ENCODE measurements at places on chromosomes 2 and 18.

GRCh38 chr2:5740053-5740452, 47.9 kb downstream of the SOX11 start:
- no peak for DNase-seq

DNA sequence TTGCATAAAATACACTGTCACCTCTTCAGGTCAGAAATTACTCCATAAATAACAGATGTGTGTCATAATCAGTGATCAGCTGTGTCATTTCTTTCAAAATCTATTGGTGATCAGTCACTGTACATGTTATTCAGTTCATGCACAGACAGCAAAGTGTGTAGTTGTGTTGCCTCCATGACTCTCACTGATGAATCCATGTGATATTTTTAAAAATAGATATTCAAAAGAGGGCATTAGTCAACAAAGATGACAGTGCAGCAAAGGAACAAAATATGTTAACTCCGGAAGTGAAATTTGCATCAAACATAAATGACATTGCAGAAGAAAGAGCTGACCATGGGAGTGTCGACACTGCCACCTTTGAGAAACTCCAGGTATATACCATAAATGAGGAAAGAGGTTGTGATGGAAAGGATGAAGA, 17.1 kb upstream of the MCM6 start:
- DNase-seq, result no peak

DNA sequence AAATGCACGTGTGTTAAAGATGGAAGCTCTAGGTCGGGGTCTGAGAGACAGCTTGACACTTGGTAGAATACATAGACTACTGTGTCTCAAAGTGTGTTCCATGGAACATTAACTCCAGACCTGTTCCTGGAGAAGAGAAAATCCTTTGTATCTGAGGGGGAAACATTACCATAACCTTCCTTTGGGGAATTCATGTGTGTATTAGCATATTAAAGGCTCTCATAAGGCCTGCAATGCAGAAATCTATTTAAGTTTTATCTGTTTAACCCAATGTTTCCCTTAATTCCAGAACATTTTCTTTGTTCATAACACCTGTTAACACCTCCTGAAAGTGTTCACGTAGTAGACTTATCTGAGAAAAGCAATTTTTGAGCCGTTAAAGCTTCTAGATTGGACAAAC, 99.5 kb downstream of the PLB1 start:
- no peak for DNase-seq

DNA sequence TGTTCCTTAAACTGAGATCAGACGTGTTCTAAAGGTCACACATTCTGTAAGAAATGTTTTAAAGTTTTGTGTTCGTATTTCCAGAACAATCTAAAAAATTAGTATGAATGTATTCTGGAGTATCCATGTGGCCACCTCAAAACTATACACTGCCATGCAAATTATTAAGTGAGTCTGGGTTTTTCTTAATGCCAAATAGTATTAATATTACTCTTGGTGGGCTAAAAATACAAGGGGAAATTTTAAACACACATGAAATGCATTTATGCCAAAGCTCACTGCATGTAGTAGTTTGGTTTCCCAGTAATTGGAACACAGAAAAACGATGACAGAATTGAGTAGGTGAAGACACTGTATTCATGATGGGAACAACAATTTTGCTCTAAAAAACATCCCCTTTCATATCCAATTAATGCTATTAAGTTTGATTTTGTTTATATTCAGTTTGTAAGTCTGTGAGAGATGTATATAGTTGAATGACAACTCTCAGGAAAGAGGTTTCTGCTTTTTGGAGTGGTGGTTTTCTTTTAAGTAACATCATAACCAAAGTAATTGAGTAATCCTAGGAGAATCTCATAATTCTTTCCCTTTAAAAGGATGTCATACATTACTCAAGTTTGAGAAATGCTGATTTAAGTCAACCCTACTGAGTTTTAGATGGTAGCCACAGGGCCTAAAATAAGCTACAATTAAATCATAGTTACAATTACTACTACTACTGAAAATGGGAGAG, 75.7 kb upstream of the CDCA7 start:
- no peak for DNase-seq

- no peak for DNase-seq
These were observed 344.3 kb upstream of the KCNH7 start for GRCh38 chr2:163182764-163183354.

- no peak for DNase-seq
These were observed at the start of gene CELF4 for GRCh38 chr18:37565101-37565976. CELF4 (minus strand) TSS chr18:37565798.

DNA sequence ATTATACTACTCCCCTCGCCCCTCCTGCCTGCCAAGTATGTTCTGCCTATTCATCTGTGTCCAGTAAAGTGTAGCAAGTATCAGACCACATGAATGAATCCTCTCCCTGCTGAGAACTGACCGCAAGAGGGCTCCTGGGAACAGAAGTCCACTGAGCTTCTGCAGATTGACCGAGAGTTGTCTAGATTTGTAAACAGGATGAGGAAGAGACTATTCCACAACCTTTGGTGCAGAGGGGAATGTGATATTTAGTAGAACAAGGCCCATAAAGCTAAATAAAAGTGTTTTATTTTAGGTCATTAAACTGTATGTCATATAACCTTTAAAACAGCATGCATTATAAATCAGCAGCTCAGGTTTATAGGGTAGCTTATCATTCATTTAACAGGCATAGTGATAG, 377.0 kb downstream of the DCC start:
- DNase-seq, result no peak

- peak; percentile 4 for DNase-seq
These were observed 3.2 kb downstream of the PIGN start for GRCh38 chr18:62183578-62184195.

DNA sequence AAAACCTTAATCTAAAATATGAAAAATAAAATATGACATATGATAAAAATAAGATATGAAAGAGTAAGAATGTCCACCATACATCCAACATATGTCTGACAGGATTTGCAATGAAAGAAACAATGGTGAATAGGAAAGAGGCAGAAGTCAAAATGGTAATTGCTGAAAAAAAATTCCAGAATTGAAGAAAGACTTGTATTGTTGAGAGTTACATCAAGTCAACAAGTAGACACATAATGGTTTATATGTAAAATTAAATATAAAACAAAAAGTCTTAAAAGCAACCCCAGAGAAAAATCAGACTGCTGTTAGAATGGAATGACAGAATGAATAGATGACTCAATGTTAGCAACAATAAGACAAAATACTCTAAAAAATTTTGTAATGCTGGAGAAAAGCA, 255.1 kb downstream of the DOK6 start:
- DNase-seq, result no peak

- DNase-seq, result no peak
These were observed 233.4 kb upstream of the CNTNAP5 start for GRCh38 chr2:123791684-123792083.

DNA sequence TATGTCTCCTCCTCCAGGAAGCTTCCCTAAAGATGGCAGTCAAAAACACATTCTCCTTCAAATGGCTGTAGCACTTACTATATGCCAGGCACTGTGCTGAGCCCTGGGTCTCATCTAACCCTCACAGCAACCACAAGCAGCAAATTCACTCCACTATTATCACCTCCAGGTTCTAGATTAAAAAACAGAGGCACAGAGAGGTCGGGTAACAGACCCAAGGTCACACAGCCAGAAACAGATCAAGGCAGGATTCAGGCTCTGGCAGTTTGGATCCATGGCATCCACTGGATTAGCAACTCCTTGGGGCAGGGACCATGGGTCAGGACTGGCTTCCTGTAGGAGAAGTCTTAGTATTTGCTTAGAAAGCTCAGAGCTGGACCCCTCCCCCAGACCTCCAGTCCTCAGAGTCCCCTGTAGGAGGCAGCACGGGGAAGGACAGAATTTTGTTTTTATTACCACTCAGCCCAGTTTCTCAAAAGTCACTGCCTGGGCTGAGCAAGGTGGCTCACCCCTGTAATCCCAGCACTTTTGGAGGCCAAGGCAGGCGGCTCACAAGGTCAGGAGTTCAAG, 34.4 kb downstream of the ZFP36L2 start:
- no peak for DNase-seq

- no peak for DNase-seq
These were observed 224.4 kb upstream of the APCDD1 start for GRCh38 chr18:10230072-10230471.

- no peak for DNase-seq
These were observed 25.8 kb downstream of the DNAJC27 start for GRCh38 chr2:24945907-24946306.

DNA sequence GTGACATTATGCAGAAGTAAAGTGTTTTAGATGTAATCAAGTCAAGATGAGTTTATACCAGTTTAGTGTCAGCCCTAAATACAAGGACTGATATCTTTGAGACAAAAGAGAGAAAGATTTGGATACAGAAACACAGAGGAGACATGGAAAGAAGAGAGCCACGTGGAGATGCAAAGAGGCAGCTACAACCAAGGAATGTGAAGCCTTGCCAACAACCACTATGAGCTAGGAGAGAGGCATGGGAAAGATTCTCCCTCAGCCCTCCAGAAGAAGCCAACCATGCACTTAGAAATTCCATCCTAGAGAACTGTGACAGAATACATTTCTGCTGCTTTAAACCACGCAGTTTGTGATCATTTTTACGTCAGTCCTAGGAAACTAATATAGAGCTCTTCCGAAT, 217.2 kb downstream of the DOK6 start:
- DNase-seq, result no peak

DNA sequence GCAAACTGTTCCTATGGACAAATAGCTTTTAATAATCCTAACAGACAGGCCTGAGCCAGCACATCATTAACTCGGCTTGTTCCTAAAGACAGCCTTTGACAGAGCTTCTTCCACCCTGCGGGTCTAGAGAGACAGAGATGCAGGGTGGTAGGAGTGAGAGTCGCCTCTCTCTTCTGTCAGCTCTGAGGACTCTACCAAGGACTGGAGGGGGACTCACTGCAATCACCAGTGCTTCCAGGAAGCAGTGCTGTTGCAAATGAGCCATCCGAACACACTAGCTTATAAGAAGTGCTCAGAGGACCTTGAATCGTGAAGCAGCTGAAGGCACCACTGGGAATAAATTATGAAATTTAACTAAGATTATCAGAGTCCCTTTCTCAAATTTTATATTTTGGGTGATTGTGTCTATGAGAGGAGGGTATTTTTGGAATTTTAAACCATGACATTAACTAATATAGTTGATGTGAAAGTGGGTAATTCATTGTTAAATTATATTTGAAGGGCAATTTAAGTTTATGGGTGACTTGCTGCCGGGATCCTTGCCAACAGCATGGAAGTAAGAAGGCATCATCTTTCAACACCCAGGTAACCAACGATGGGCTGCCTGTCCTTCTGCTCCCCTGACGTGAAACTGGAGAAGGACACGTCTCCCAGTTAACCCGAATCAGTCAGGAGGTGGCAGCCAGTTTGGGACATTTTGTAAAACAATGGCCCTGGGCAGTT, 43.6 kb upstream of the PXDN start:
- DNase-seq, result no peak

DNA sequence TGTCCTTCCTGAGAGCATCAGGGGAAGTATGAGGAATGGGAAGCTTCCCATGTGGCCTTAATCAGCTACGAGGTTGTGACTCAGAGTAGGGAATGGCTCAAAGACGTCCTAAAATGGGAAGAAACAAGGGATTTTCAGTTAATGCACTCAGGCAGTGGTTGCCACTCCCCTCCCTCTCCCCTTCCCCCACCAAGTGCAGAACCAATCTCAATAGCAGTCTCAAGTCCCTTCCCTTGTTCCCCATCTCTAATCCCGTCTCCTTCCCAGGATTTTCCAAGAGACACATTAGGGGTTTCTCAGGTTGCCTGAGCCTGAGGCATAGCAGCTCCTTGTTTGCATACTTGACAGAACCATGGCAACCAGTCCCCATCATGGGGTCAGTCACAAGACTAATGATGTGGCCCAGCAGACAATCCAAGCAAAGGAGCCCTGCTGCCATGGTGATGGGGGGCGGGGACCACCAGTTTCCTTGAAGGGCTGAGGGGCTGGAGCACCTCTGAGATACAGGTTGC, 18.2 kb upstream of the RESP18 start:
- DNase-seq, result no peak

GRCh38 chr2:61177727-61178549, 15.9 kb downstream of the C2orf74 start:
- peak; percentile 39 for DNase-seq

DNA sequence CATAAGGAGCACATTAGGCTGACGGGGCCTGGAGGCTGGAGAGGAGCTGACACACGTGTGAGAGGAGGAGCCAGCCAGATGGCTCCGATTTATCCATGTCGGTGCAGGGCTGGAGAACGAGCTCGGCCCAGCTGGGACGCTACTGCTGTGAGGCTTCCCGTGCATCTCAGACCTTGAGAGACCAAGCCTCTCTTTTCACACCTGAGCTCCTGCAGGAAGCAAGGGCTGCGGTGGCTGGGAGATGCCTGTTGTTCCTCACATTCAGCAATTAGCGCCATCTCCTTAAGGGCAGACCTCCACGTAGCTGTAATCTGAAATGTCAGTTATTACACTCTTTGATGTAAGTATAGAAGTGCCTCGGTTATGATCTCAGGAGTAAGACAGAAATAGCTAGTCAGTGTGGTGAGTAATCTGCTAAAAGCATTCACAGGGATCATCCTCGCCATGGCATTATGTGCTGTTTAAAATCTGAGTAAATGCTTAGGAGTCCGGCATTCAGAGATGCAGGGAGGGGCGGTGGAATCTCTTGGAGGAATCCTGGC, 107.9 kb downstream of the PRKCE start:
- DNase-seq, result no peak

DNA sequence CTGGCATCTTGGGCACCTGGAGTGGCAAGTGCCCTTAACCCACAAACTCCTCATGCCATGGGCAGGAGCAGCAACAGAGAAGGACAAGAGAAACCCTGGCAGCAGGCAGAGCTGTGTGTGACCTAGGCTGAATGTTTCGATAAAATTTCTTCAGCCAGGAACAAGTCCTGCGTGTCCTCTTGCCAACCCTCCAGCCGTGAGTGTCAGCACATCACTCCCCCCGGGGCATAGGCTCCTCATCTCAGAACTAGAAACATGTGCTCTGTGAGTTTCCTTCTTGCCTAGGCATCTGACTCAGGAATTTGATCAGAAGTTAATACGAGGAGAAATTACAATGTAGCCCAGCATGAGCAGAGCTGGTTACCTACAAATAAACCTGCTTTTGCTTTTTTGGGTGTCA, 2.2 kb downstream of the ABCG8 start:
- DNase-seq, result no peak

DNA sequence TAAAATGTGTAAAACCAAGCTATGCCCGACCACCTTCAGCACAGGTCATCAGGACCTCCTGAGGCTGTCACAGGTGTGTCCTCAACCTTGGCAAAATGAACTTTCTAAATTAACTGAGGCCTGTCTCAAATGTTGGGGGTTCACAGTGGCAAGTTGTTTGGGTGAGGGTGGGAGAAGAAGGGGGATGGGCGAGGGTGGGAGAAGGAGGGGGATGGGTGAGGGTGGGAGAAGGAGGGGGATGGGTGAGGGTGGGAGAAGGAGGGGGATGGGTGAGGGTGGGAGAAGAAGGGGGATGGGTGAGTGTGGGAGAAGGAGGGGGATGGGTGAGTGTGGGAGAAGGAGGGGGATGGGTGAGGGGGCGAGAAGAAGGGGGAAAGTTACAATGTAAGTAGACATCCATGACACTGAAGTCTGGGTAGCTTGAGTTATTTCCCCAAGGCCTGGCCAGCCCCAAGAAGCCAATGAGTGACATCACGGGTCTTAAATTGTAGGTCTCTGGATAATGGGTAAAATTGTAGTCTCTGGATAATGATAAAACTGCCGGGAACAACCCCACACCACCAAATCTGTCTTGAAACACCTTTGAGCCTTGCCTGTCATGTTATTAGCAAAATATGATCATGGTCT, 56.3 kb downstream of the TIMM21 start:
- no peak for DNase-seq
